ENCODE measurements at places on chromosomes 2 and 18. TPM values are rescaled to one million over a fixed set of nuclear protein-coding genes. Genes with fewer than 3 reads are reported as not detected.

GRCh38 chr2:230589025-230589424 is 123.6 kb upstream of the CAB39 start:
- DNase-seq: no peak

DNA sequence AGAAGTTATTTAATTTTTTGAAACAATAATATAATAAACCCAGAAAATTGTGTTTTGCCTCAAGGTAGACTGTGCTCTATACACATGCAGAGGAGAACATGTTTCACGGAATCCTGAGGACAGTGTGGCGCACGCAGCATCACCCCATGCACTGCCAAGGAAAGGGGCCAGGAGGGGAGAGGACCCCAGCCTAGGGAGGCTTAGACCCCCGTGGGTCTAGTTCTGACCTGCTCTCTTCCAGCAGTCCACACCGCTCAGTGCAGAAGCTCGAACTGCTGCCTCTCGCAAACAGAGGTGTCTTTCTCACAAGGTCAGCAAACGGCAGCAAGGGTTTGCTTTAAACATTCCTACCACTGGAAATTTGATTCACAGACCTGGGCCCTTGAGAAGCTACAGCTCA is 51.5 kb upstream of the KIDINS220 start:
- DNase-seq: no peak

DNA sequence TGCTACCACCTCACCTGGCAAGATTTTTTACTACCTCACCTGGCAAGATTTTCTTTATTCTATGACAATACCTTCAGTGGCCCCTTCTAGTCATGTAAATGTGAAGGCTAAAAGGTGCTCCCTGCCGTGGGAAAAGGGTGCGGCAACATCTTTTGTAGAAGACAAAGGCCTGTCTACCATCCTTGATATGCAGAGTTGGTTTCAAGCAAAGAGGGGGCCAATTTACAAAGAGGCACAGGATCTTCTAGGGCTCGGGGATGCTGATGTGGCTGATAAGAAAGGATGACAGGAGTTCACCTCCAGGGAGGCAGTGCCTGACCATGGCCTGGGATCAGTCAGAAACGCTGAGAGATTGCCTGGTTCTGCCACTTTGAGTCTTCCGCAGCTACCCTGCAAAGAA is 165.4 kb upstream of the SLC1A4 start:
- no peak for DNase-seq

DNA sequence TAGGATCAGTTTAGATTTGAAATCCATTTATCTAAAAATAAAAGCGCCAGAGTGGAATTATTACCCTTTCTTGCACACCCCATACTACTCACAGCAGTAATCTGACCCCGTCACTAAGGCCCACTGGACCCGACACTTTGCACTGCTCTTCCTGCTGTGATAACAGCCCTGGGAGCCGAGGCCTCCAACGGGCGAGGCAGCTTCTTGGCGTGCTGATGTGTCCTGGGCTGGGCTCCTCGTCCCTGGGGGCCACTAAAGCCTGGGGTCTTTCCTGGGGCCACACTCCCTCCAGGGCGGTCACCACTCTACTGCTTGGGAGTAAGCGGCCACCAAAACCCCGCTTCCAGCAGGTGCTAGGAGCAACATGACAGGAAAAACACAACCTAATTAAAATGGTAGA is 61.7 kb downstream of the ZAP70 start:
- no peak for DNase-seq

DNA sequence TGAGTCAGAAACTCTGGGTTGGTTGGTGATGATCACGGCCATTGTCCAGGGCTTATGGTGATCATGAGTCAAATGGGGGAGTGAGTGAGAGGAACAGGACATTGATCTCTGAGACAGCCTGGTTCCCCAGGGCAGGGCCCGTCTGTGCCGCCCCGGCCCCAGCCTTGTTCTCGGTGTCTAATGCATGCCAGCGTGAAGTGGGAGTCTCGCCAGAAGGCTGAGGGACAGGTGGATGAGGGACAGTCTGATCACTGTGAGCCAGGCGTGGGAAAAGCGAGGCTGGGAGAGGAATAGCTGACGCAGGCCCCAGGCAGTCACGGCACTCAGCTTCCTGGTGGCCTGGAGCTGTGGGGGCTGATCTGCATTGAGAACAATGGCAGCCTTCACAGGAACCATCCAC is 208.3 kb upstream of the HDAC4 start:
- peak; percentile 26 for DNase-seq

DNA sequence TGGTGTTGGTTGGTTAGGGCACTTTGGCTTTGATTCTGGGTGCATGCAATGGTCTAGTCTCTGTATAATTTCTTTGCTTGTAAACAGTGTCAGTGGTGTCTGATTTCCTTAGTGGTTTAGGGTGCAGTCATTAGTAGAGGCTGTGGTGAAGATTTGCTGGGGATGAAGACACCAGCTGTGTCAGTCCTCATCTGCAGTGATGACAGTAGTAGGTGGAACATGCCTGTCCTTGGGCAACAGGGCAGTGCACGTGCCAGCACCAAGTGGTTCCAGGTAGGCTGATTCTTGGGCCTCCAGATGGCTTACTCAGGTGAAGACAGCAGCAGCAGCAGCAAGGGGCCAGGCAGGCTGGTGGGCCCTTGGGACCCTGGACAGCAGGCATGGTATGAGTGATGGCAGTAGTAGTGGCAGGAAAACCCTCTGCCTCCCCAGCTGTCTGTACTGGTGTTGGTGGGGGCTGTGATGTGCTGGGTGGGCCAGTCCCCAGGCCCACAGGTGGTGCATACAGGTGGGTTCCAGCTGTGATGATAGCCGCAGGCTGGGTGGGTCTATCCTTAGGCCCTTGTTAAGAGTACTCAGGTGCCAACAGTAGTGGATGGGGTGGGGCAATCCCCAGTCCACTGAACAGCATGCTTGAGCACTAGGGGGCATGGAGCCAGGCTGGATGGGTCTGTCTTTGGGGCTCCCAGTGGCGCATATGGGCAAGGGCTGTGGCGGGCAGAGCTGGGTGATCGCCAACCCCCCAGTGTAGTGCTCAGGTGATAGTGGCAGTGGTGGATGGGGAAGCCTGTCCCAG is 140.7 kb upstream of the THUMPD2 start:
- DNase-seq: no peak

DNA sequence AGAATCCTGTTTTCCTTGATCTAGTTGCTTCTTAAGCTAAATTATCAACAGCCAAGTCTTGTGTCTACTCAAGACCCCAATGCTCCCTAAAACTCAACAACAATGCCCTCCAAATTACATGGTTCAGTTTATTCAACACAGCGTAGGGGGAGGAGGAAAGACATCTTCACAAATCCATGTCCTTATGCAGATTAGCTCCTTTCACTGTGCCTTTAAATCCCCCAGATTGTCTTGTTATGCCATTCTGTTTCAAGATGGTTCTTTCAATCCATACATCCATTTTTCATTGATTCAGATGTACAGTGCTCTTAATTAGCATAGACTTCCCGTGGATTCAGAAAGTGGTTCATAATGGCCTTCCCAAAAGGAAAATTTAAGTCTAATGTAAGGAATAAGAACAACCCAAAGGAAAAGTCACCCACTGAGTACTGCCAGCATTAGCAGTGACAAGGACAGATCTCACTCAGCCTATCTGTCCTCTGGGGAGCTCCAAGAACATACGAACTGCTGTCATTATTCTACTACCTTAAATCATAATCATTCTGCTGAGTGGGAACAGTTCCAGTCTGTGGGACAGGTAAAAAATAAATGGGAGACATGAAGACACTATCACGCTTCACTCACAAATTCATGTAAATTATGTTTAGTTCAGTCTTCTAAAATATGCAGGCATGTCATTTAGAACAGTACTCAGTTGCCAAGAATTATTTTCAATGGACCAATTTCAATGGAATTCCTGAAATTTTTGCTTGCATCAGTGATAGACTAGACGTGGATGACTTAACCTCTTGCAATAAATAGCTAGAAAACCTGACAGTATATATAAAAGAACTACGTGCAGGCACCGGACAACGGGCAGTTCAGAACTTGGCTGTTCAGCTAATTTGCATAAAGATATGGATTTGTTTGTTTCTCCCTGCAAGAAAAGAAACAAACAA is 58.9 kb upstream of the RNU4ATAC start:
- DNase-seq: no peak

Gene ADD2
- total RNA-seq: 1.1 TPM

GRCh38 chr2:142008135-142008744 is 122.6 kb downstream of the LRP1B start:
- no peak for DNase-seq

- DNase-seq: no peak
Measured at GRCh38 chr2:150255528-150255927, 231.9 kb downstream of the RND3 start.

GRCh38 chr2:55885127-55885943 is 38.2 kb downstream of the EFEMP1 start:
- DNase-seq: no peak

GRCh38 chr2:42102591-42103450 is 55.0 kb downstream of the PKDCC start:
- DNase-seq: no peak

Gene STPG4
- total RNA-seq: not detected

- DNase-seq: no peak
Measured at GRCh38 chr2:25409044-25409443, 67.3 kb upstream of the DNMT3A start.

Gene RSAD2
- 3.6 TPM for total RNA-seq

DNA sequence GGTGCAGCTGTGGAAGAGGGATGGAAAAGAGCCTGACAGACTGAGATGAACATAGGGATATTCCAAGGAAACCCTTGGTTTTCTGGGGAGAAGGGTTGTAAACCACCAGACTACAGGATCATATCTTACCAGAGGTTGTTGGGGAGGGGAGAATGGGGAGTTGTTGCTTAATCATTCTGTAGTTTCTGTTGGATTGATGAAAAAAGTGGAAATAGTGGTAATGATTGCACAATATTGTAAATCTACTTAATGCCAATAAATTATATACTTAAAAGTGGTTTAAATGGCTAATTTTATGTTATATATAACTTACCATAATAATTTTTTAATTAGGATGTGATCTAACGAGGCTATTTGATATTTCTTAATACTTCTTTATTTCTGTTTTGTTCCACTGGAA is 800.9 kb downstream of the BCL11A start:
- DNase-seq: no peak

DNA sequence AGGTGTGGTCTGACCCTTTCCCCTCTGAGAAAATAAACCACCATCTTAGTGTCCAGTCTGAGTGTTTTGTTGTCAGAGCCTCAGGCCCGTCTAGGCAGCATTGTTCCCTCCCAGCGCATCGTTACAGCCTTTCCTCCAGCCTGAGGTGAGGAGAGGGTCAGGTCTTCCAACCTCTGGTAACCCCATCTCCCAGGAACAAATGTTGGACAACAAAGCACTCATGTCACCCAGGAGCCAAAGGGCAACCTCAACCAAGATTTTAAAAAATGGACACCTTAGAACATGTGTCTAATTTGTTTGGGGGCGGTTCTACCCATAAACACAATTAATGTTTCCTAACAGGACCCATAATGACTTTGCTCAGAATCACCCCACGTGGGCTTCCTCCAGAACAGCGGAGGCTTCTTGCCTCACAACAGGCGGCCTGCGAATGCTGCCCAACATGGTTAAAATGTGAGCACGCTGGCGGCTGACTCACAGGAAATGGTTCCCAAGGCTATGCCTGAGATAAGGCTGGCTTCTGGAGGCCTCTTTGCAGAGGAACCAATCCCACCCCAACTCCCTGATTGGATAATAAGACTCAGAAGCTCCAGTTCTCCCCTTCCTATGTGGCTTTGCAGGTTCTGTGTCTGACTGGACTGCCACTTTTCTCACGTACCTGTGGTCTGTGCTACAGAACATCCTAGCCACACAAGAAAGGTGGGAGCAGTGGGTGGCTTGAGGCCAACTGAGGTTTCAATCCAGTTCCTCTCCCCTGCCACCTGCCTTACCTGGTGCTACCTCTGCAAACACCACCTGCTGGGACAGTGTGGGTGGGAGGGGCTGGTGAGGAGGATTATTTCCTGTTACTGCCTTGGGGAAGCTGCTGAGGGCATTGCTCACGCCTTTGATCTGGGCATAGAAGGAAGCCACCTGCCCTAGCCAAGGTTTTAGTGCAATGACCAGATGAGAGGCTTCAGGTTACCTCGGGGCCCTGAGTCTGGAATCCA is 108.8 kb downstream of the B3GNT2 start:
- DNase-seq: peak; percentile 86

GRCh38 chr2:98935777-98936352 is at the start of gene CRACDL:
TSS of gene CRACDL (minus strand) at chr2:98936225. CDS start at chr2:98846800, 89,425 bp downstream.
- DNase-seq: no peak

Gene UGT1A9
- total RNA-seq: not detected

Gene SERPINB3
- total RNA-seq: not detected

Gene DAW1
- not detected for total RNA-seq

DNA sequence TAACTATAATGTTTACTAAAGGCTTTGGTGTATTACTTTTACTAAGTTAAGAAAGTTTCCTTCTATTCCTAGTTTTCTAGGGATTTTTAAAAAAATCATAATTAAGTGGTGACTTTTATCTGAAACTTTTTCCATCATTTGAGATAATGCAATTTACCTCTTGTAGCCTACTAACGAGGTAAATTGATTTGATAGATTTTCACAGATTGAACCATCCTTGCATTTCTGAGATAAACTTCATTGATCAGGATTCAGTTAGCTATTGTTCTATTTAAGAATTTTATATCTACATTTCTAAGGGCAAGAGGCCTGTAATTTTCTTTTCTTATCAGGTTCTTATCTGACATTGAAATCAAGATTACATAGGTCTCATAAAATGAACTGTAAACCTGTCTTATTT is 178.1 kb downstream of the MIB1 start:
- no peak for DNase-seq

DNA sequence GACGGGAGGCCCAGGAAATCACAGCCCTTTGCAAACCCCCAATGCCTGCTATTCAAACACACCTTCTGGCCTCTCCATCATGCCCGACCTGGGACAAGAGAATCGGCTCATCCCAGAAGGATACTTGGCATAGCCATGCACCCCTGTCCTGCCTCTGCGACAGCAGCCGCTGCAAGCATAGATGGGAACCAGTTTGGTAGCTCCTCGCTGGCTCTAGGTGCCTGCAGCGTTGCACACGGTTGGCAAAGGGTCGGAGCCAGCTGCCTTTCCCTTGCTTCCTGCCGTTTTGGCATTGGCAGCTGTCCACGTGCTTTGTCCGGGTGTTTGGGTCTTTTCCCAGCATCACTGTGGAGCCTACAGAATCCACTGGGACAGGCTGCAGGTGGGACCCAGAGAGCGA is 76.9 kb downstream of the TWIST2 start:
- DNase-seq: no peak

Gene MAP3K20
- 223 TPM for total RNA-seq

DNA sequence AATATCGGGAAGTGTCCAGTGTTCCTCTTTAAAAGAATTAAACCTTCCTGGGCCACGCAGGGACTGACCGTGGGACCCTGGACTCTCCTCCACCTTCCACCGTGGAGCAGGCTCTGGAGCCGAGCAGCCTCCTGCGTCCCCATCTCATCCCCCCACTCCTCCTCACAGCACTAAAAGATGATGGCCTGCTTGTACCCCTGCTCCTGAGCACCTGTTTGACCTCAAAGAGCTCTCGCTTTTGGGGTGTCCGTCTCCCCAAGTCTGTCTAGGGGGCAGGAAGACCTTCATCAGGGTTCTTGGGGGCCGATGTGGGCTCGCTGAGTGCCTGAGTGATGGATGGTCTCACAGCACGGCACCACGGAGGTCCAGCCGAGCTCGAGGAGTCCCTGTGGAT is 1.2 kb upstream of the SDC1 start:
- no peak for DNase-seq

GRCh38 chr2:223587301-223587700 is 14.9 kb downstream of the SCG2 start:
- no peak for DNase-seq

- no peak for DNase-seq
Measured at GRCh38 chr2:157842106-157842879, 33.8 kb downstream of the ACVR1 start.

Data from right atrium auricular region (tissue), 2 donors.